ENCODE measurements at places on chromosomes 2 and 18. TPM values are rescaled to one million over a fixed set of nuclear protein-coding genes. Genes with fewer than 3 reads are reported as not detected.

GRCh38 chr2:20513946-20514345 lies 67.1 kb downstream of the RHOB start:
- no peak for DNase-seq

The PID1 gene
- 44.8 TPM for total RNA-seq

DNA sequence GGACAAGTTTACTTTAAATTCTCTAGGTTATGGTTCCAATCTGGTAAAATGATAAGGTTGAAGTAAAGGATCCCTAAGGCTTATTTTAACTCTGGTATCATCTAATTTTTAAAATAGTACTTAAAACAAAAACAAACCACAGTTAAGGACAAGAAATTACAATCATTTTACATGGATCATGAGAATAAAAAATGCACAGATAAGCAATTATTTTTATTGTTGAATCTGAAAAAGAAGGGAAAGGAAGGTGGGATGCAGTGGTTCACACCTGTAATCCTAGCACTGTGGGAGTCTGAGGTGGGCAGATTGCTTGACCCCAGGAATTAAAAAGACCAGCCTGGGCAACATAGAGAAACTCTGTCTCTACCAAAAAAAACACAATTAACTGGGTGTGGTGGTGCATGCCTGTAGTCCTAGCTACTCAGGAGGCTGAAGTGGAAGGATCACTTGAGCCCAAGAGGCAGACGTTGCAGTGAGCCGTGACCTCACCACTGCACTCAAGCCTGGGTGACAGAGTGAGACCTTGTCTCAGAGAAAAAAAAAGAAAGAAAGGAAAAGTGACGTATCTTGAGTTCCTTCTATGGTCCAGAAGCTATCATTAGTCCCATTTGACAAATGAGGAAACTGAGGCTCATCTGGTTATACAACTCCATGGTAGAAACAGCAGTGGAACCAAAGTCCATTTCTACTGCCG lies 2.5 kb downstream of the TNFAIP6 start:
- DNase-seq, result no peak

DNA sequence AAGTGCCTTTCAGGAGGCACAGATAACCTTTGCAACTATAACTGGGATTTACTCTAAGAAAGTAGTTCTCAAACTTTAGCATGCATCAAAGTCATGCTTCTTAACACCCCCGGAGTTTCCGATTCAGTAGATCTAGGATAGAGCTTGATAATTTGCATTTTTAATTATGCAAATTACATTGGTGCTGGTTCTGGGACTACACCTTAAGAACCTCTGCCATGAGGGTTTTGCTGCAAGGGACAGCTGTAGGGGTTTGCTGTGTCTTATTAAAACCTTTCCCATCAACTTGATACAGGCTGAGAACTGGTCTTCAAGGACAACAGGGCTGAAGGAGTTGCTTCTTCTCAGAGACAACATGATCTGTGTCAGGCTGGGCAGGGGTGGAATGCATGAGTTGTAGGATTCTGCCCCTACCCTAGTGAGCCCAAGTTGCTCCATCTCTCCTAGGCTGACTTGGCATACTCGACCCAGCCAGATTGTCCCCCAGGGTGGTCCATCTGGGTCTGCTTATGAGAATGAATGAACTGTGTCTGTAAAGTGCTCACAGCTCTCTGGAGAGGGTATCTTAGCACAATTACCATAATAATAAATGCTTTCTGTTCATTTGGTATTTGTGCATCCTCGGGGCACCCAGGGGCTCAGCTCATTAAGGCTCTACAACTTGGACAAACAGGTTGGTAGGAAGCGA lies 232.7 kb downstream of the CLIP4 start:
- DNase-seq, result no peak

The GPR17 gene
- 0.16 TPM for total RNA-seq

The ANKRD29 gene
- total RNA-seq, result 28.6 TPM

- peak; percentile 72 for DNase-seq
Measured at GRCh38 chr2:232488097-232488711, 570 bp upstream of the ECEL1 start.

- DNase-seq, result no peak
Measured at GRCh38 chr2:169782513-169782912, 16.2 kb upstream of the SSB start.

GRCh38 chr2:160510617-160511016 lies 17.0 kb upstream of the RBMS1 start:
- no peak for DNase-seq

- no peak for DNase-seq
Measured at GRCh38 chr2:209525834-209526281, 102.0 kb downstream of the MAP2 start.

The SLC8A1 gene
- 30.5 TPM for total RNA-seq

- no peak for DNase-seq
Measured at GRCh38 chr2:205658572-205658971, 23.7 kb upstream of the NRP2 start.

The GCA gene
- total RNA-seq, result 35.2 TPM
